ENCODE measurements at places on chromosomes 7 and 10.

DNA sequence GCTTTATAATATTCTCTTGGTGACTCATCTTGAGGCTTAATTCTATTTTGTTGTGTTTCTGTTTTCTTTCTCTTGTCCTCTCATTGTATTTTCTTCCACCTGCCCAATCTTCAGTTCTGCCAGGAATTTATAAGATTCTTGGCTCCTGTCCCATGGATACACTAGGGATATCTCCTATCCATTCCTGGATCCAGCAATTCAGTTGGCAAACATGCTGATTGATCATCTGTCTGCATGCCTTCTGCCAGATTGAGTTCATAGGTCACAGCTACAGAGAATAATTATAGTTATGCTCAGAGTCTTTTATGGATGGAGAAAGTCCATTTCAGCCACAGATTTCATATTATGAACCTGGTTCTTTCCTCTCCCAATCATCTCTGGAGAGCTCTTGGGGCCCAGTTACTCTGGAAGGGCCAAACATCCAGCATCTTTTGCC, 140.4 kb upstream of the MAGI2 start:
- DNase-seq, result peak; percentile 96

- peak; percentile 5 for DNase-seq
Measured at GRCh38 chr10:13707156-13707881, 120.6 kb downstream of the PRPF18 start.

DNA sequence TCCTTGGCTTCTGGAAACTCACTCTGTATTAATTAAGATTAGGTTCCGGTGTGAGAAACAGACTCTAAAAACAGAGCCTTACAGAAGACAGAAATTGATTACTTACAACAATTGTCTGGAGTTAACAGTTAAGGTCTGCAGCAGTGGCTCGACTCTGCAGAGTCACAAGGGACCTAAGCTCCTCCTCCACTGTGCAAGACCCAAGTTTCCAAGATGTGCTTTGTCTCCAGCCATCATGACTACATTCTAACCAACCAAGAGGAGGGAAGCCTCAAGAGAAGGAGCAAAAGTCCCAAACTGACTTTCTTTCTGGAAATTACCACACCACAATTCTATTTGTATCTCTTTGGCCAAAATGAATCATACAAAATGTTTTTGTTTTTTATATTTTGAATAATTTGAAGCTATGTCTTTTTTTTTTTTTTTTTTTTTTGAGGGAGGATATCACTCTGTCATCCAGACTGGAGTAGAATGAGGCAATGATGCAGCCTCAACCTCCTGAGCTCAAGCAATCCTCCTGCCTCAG, 14.2 kb upstream of the ODAD2 start:
- DNase-seq, result no peak

- no peak for DNase-seq
Measured at GRCh38 chr10:113052076-113052830, 102.2 kb downstream of the TCF7L2 start.

DNA sequence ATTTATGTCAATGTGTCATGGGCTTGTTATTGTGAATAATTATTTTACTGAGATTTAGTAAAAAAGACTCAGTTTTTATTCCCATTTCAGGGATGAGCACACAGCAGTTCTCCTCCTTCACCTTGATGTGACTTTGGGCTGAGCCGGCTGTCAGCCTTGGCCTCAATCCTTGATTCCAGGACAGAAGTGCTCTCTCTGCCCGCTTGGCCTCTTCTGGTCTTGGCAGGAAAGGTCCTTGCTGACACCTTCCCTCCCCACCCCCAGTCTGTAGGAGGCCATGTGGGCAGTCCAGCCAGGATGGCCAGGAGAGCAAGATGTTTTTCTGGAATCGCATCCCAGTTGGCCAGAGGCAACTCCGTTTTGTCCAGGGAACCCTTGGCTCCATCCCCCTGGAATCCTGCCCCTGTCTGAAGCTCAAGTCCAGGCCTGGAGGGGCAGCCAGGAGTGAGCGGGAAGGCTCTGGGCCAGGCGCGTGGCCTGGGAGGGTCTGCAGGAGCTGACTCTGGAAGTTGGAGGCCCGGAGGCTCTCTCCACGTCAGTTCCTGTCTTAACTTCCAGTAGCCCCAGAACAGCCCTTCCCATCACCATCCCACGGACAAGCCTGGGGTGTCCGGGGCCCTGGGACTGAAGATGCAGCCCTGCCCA, 100.9 kb downstream of the PDGFA start:
- no peak for DNase-seq

DNA sequence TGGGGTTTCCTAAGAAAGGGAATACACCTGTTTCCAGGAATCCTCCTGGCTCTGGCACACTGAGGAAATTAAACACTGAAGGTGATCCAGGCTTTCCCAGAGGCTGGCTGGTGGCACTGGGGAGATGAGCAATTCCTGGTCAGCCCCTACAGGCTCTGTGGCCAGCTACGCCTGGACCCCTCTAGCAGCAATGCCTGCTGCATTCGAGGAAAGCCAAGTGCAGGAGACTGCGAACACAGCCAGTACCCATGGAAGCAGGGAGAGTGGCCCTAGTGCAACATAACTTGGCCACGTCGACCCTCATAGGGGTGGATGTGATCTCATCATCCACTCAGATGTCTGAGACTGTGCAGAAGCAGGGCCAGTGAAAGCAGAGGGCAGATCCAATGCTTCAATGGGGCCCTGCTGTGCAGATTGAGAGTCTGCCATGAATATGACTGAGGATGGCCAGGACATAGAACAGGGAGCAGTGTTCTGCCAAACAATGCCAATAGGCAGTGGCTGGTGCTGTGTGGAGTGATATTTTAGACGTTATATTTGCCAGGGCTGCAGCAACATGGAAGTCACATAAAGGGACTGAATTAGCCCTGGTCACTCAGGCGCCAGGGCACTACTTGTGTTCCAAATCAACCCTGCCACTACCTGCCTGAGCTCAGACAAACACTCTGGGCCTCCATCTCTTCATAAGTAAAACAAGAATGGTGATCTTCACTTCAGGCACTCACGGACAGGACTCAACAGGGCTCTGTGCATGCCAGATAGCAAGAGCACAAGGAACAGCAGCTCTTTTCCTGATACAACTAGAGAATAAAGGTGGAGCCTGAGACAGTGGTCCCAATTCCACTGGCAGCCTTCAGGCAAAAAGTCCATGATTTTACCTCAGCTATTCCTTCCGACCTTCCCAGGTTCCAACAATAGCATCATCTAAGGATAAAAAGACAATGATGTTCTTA, 2.4 kb downstream of the ZNF488 start:
- no peak for DNase-seq

DNA sequence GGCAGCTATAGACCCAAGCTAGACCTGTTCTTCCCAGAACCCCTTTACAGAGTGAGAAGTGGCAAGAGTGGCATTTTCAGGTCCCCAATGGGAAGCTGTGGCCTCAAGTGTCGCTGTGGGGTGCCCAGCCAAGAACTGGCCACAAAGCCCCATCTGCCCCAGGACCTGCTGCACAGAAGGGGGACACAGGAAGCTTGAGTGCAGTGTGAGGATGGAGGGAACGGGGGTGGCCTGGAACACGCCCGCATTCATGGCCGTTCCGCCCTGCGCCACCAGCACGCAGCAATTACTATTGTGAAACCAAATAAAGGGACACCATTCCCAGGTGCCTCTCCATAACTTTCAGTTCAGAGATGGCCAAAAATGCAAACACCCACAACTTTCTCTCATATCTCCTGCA, 237.6 kb upstream of the TCERG1L start:
- no peak for DNase-seq

- DNase-seq, result no peak
Measured at GRCh38 chr10:72561745-72562166, 64.1 kb downstream of the MICU1 start.

DNA sequence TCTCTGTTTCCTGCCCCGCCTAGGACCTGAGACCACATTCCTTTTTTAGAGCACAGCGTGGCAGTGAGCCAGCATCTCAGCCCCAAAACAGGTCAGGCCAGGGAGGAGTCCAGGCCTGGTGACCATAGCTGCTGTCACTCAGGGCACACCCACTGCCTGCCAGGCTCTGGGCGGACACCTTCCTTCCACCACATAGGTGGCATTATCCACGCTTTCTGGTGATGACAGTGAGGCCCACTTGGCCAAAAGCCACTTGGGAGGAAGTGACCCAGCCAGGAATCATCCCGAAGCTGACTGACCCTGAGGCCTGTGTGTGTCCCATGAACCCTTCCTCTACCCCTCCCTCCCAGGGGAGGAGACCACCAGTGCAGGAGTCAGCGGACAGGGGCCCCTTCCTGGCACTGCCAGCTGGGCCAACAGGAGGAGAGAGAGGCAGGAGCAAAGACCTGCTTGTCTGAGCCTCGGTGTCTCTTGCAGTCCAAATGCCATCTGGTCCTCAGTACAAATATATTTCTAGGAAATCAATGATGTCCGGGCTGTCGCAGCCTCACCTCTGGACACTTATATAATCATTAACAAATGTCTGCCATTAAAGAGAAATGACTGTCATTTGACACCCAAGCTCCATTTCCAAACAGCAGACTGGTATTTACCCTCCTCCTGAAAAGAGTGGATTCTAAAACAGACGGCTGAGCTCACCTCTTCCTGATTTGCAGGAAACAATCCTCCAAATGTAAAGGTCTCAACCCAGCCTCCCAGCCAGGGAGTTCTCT, 63.0 kb downstream of the ABRAXAS2 start:
- DNase-seq, result peak; percentile 5

- peak; percentile 43 for DNase-seq
Measured at GRCh38 chr7:69717221-69717620, 118.9 kb downstream of the AUTS2 start.

DNA sequence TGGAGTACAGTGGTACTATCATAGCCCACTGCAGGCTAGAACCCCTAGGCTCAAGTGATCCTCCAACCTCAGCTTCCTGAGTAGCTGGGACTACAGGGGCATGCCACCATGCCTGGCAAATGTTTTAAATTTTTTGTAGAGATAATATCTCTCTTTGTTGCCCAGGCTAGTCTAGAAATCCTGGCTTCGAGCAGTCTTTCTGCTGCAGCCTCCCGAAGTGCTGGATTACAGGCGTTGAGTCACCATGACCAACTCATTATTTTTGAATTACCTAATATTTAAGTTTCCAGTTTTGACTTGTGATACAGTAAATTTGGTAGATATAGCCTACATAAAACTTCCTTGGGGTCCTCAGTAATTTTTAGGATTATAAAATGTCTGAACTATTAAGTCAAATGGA, 74.1 kb downstream of the RUNDC3B start:
- no peak for DNase-seq

DNA sequence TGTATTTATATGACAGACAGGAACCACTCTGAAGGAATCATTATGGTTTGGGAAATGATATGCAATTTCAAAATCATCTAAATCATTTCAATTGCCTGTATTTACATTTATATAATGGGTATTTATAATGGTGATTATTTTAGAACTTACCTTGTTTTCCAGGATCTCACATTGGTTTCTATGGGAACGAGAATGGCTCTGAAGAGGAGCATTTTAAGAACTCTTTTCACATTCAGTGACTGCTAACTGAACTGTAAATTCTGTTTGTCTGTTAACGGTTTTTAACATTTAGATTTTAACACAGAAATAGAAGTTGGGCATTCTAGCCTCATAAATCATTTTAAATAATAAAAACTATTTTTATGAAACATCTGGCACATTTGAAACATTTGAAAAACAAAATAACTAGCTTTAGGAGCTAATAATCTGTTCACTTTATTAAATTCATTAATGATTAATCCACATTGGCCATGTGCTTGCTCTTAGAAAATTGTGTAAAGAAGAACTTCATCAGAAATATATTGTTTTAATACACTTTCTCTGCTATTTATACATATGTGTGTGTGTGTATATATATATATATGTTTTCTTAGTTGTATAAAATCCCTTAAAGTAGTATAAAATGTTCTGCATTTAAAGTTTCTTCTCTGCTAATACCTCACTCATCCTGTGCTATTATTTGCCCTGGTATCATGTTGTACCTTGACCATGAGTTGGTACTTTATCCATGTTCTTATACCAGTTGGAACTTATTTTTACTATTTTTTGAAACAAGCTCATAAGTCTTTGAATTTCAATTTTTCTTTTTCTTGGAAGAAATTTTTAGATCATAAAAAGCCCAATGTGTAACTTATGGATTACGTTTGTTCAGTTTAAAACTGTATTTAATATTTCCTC, 8.7 kb upstream of the SEM1 start:
- DNase-seq, result no peak

GRCh38 chr10:58334817-58335305, at the start of gene UBE2D1:
UBE2D1 (plus strand) TSS chr10:58335006; CDS start chr10:58335202, 196 bp downstream.
- DNase-seq, result peak; percentile 87

GRCh38 chr7:32587411-32587948, 92.2 kb downstream of the AVL9 start:
- DNase-seq, result no peak

DNA sequence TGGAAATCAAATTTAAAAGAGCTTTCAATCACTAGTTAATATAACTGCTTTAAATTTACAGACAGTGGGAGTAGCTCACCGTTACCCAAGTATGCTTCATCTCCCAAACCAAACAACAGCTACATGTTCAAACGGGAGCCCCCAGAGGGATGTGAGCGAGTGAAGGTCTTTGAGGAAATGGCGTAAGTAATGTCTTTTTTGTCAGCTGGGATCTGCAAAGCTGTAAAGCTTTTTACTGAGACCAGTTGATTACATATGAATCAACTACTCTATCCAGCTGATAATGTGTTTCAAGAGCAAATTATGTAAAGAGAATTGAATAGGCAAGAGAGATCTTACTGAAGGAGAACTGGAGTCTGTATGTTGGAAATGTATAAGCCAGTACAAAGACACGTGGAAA, 116.2 kb downstream of the GLCCI1 start:
- peak; percentile 69 for DNase-seq

DNA sequence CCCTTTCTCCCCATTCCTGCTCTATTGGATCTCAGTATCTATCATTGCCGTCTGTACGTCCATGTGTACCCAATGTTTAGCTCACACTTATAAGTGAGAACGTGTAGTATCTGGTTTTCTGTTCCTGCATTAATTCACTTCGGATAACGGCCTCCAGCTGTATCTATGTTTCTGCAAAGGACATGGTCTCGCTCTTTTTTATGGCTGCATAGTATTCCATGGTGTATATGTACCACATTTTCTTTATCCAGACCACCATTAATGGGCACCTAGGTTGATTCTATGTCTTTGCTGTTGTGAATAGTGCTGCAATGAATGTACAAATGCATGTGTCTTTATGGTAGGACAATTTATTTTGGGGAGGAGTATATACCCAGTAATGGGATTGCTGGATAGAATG, 94.4 kb upstream of the MPP7 start:
- DNase-seq, result no peak

DNA sequence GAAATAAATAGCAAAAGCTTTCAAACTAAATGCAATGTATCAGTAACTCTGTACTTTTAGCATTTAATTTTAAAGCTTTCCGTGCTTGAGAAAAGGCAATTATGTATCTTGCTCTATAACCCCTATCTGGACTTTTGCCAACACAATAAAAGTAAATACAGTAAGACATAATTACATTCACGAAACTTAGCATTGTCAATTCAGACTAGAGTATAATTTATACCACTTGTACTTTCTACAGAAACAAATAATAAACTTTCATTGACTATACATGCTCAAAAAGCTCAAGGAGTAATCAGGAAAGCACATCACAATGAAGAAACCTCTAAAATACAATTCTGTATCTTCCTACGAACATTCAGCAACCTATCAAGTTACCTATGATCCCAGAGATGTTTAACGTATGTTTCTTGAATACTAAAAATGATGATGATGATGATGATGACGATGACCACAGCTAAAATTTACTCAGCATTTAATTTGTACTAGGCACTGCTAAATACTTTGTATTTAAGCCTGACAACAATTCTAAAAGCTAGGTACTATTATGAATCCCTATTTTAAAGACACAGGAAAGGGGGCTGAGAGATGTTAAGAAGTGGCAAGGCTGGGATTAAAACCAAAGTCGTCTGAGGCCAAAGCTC, 44.9 kb downstream of the MINDY3 start:
- peak; percentile 60 for DNase-seq

All from NCI-H69 (cell line).